ENCODE measurements at places on chromosomes 7 and 10.

GRCh38 chr7:69365651-69366192 is 232.6 kb upstream of the AUTS2 start:
- DNase-seq = no peak

DNA sequence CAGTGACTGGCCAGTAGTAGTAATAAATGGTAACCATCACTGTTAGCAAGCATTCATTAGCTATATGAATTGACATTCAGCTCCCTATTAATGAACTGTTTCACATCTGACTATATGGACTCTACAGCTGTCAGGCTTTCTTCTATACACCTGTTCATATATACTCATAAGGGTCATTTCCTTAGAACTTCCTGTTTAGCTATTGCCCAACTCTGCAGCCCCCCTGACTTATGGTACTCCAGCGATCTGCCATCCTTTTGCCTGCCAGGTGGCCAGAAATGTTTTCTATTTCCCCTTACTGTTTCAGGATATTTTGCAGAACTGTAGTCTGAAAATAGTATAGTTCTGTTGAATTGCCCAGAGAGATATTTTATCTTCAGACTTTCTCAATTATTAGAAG is 56.6 kb downstream of the TASOR2 start:
- no peak for DNase-seq

DNA sequence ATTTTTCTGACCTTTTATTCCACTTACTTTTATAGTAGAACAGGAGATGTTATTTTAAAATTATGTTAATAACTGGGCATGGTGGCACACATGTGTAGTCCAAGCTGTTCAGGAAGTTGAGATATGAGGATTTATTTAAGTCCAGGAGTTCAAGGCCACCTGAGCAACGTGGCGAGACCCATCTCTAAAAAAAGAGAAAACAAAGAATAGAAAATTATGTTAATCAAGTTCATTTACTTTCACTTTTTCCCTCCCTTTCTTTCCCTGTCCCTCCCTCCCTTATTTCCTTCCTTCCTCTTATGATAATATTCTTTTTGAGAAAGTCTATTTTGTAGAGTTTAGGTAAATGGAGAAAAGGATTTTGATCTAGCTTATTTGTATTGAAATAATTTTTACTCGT is 48.9 kb upstream of the HELLS start:
- DNase-seq = no peak

- no peak for DNase-seq
Measured at GRCh38 chr7:15801551-15801950, 115.1 kb upstream of the MEOX2 start.

- DNase-seq = no peak
Measured at GRCh38 chr10:92122941-92123450, 167.9 kb downstream of the CPEB3 start.

GRCh38 chr10:97111615-97112014 is 74.1 kb downstream of the SLIT1 start:
- DNase-seq = no peak

DNA sequence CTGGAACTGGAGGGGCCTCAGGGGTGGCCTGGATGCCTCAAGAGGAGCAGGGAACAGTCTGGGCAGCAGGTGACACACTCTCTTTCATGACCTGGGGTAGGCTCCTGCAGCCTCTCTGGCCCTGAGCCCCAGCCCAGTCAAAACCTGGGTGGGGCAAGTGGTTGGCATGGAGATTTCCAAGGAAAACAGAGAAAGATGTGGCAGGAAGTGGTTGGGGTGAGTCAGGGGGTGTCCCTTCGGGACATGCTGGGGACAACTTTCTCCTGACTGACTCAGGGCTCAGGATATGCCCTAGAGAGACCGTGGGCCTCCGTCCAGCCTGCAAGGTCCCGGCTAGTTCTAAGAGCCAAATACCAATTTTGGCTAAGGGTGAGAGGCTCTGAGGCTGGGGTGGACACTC is 2.9 kb downstream of the AQP1 start:
- peak; percentile 8 for DNase-seq
